ENCODE measurements at places on chromosomes 12 and 14.

GRCh38 chr12:107986183-107986582 is 142.9 kb upstream of the WSCD2 start:
- no peak for DNase-seq

DNA sequence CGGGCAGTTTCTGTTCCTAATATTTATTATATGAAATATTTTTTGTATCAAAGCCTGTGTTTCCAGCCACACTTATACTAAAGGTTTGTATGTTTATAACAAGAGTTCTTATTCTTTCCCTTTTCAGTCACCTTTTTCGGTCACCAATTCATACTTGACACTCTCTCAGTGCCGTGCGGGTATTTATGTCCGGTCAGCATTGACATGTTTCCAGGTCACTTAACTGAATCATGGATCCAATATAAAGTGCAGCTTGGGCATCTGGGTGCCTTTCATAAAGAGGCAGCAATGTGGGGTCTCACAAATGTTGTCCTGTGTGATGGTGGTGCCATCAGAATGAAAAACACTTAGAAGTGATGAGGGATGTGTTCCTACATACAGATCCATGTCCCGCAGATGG is 141.3 kb downstream of the ERC1 start:
- no peak for DNase-seq

GRCh38 chr14:55077170-55078151 is 26.0 kb downstream of the MAPK1IP1L start:
- peak; percentile 95 for DNase-seq

- DNase-seq: no peak
These were observed 18.1 kb downstream of the MORN3 start for GRCh38 chr12:121651320-121651719.

- DNase-seq: no peak
These were observed 9.1 kb upstream of the CARMIL3 start for GRCh38 chr14:24042746-24043145.

DNA sequence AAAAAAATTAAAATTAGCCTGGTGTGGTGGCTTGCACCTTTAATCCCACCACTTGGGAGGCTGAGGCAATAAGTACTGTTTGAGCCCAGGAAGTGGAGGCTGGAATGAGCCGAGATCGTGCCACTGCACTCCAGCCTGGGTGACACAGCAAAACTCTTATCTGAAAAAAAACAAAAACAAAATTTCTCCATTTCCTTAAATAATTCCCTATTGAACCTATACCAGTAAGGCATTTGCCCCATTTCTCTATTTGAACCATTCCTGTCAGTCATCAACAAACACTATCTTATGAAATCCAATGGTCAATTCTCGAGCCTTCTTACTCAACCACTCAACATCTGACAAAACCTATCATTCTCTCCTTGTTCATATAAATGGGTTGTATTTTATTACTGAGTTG is 14.7 kb downstream of the SLC2A14 start:
- DNase-seq: no peak

DNA sequence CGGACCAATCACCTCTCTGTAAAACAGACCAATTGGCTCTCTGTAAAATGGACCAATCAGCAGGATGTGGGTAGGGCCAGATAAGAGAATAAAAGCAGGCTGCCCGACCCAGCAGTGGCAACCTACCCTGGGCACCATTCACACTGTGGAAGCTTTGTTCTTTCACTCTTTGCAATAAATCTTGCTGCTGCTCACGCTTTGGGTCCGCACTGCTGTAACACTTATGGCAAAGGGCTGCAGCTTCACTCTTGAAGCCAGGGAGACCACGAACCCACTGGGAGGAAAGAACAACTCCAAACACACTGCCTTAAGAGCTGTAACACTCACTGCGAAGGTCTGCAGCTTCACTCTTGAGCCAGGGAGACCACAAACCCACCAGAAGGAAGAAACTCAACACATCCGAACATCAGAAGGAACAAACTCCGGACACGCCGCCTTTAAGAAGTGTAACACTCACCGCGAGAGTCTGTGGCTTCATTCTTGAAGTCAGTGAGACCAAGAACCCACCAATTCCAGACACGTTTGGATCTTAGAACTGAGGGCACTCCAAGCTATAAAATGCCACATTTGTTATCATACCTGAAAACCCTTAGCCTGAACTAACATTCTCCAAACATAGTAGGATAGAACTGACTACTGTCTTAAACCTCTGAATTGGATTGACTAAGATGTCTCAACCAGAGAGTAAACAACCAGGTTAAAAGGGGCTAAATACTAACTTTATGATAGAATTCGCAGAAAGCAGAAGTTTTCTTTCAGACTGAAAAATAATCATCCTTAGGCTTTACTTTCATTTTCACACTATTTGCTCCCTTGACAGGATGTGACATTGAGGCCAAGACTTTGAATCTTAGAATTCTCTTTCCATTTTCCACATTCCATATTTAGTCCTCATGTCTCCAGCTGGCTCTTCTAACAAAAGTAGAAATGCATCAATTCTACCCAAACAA is 33.6 kb downstream of the CDKL1 start:
- no peak for DNase-seq

DNA sequence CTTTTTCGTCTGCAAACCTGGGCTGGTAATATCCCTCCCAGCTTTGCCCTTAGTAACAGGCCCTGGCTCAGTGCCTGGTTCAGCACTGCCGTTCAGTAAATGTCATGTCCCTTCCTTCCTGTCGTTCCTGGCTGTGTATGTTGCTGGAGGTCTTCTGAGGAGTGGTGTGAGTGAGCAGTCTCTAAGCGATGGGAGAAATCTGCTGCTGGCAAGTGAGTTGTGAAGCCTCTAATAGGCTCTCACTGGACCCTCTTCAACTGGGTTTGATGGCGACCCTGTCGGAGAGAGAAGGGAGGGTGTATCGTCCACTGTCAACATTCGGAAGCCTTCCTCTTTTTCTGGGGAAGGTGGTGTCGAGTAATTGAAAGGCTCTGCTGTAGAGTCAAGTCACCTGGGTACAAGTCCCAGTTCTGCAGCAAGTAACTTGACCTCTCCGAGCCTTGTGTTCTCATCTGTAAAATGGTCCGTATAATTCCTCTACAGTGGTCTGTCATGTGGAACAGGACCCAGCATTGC is 62.8 kb downstream of the HRK start:
- no peak for DNase-seq

DNA sequence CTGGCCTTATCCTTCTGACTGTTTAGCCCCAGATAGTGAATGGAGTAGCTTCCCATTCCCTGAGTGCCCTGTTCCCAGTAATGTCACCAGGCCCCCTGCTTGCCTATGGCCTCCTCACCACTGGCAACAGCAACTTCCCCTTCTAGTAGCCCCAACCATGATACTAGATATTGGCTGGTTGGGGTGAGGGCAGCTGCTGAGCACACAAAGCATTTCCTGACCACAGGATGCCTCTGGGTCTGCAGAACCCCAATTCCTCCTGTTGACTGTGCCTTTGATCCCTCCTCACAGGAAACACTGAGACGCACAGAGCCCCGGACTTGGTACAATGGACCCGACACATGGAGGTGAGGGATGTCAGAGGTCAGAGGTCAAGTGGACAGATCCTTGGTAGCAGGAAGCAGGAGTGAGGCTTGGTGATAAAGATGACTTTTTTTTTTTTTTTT is 597 bp downstream of the SOAT2 start:
- no peak for DNase-seq

DNA sequence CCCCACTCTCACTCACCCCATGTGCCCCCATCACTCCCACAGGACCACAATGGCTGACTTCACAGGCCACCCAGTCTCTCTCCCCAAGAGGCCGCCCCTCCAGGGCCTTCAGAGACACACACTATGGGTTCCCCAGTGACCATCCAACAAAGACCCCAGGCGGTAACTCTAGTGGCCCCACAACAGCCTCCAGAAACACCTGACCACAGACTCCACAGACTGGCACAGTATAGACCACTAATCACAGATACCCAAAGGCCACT is 3.0 kb downstream of the ZNF605 start:
- DNase-seq: no peak

All from RWPE2 (cell line).